Activated T-cell treated with anti-CD3 and anti-CD28 coated beads, Interleukin-2, amount 50 U/mL, for 4 hours (primary cell): ENCODE measurements at places on chromosomes 16 and 17. TPM values are rescaled to one million over a fixed set of nuclear protein-coding genes. Genes with fewer than 3 reads are reported as not detected.

POLG2 gene
- total RNA-seq = 34.2 TPM

DNA sequence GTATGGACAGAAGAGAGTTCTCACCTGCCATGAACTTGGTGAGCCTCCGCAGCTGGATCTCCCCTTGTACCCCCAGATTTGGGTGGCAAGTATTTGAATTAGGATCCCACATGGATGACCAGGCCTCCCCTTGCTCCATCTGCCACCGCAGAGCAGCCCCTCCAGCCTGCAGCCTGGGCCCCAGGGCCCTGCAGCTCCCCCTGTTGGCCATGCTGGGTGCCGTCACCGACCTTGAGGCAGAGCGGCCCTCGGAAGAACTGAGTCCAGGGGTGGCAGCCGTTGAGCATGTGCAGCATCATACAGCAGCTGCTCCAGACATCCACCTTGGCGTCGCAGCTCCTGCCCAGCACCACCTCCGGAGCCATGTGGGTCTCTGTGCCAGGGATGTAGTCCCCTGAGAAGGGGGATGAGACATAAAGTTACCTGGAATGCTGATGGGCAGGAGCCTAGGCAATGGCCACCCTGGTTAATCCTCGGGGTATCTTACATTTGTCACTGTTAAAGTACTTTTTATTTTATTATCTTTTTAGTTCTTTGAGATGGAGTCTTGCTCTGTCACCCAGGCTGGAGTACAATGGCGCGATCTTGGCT, 9.0 kb upstream of the SPATA32 start:
- DNase-seq = peak; percentile 55

- DNase-seq = peak; percentile 31
Observed at GRCh38 chr16:69286941-69287713, 24.0 kb upstream of the VPS4A start.

GRCh38 chr17:56994009-56994792, 16.3 kb downstream of the SCPEP1 start:
- DNase-seq = no peak

DNA sequence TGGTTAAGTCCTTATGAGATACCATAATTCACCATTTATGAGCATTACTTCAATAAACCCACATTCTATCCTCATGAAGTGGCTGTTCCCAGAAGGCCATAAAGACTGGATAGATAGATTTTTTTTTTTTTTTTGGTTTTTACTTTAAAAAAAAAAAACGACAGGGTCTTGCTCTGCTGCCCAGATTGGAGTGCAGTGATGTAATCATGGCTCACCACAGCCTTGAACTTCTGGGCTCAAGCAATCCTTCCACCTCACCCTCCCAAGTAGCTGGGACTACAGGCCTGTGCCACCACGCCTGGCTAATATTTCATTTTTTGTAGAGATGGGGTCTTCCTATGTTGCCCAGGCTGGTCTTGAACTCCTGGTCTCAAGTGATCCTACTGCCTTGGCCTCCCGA, 102.3 kb downstream of the XYLT1 start:
- DNase-seq = no peak

- DNase-seq = no peak
Observed at GRCh38 chr16:65658349-65658748, 536.5 kb upstream of the CDH11 start.

EPX gene
- total RNA-seq = not detected

DNA sequence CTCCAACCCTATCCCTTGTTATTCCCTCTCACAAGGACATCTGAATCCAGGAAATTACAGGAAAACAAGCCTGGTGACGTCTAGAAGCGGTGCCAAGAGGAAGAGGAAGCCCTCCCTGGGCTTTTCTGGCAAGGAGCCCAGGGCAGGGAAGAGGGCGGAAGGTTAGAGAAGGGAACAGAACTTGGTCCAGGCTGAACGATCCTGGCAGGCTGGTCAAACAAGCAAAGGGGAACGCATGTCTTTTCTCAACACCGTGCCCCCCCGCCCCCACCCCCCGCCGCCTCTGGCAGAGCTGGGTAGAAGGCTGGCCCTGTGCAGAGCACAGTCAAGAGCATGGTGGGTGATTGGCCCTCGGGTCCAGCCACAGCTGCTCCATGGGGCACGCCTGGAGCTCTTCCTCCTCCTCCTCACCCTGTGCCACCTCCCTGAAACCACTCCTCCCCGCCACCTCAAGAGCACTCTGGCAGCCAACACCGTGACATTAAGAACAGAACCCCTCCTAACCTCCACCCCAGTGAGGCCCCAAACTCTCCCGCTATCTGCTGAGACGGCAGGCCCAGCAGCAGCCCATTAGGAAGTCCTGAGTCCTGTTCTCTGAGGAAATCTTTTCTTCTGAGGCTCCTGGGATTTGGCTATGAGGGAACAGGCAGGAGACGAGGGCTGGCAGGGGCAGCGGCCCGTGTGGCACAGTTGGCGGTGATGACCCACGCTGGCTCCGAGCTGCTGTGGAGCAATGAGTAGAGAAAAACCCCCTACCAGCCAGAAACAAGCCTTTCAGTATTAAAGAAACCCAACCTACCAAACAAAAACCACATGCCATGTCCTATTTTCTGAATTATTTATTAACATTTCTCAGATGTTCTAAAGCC, 7.3 kb downstream of the C16orf86 start:
- DNase-seq = no peak

ST6GALNAC1 gene
- 0.57 TPM for total RNA-seq

DNA sequence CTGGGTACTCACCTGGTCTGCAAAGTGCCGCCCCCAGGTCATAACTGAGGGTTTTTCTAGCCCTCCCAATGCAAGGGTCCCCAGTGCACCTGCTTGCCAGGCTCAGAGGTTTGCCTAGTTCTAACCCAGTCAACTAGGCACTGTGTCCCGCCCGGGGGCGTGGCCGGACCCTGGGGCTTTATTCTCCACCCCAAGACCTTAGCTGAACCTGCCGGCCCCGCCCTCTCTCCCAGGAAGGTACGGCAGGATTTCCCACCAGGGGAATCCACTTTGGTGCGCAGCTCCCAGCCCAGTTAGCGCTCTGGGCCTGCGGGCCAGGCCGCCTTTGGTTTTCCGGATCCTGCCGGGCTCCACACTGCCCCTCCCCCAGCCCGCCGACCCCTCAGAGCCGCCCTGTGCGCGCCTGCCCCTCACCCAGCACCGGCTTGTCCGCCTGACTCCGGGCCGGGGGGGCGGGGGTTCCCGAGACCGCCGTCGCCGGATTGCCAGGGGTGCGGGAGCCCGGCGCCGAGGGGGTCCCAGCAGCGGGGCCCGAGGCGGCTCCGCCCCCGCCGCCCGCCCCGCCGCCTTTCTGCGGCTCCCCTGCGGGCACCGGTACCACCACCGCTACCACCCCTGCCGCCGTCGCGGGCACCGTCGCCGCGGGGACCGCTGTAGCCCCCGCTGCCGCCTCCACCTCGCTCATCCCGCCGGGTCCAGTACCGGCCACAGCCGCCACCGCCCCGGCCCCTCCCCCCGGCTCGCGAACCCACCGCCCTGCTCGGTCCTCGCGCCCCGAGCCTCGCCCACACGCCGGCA, 424 bp downstream of the YBX2 start:
- DNase-seq = no peak

DNA sequence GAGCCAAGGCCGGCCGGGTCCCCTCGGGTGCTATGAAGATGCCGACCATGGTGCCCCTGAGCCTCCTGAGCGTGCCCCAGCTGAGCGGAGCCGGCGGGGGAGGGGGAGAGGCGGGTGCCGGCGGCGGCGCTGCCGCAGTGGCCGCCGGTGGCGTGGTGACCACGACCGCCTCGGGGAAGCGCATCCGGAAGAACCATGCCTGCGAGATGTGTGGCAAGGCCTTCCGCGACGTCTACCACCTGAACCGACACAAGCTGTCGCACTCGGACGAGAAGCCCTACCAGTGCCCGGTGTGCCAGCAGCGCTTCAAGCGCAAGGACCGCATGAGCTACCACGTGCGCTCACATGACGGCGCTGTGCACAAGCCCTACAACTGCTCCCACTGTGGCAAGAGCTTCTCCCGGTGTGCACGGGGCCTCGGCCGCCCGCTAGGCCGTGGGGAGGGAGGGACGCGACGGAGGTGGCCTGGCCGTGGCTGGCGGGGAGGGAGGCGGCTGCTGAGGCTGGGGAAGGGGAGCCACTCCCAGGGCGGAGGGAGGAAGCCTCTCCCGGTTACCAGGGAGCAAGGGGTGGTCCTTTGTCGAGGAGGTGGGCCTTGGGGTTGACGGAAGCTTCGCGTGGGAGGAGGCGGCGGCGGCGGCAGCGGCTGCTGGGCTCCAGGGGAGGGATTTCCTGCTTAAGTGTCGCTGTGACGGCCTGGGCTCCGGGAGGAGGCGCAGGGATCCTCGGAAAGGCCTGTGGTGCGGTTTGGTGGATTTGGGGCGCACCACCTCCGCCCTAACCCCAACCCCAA, 1.3 kb downstream of the MAZ start:
- DNase-seq = peak; percentile 85
